ENCODE measurements at places on chromosomes 12 and 14. TPM values are rescaled to one million over a fixed set of nuclear protein-coding genes. Genes with fewer than 3 reads are reported as not detected.

The KRT82 gene
- total RNA-seq: not detected

The LPAR5 gene
- 0.46 TPM for total RNA-seq

The KRT75 gene
- total RNA-seq: not detected

The C14orf132 gene
- total RNA-seq: 1.8 TPM

The KIF21A gene
- total RNA-seq: 30.0 TPM

The PLD4 gene
- not detected for total RNA-seq

The WIF1 gene
- not detected for total RNA-seq

The TGFB3 gene
- 28.3 TPM for total RNA-seq

The PDZRN4 gene
- total RNA-seq: 0.65 TPM

The CLEC1B gene
- total RNA-seq: not detected

The RNASE13 gene
- total RNA-seq: not detected

The RAB2B gene
- 8.9 TPM for total RNA-seq

DNA sequence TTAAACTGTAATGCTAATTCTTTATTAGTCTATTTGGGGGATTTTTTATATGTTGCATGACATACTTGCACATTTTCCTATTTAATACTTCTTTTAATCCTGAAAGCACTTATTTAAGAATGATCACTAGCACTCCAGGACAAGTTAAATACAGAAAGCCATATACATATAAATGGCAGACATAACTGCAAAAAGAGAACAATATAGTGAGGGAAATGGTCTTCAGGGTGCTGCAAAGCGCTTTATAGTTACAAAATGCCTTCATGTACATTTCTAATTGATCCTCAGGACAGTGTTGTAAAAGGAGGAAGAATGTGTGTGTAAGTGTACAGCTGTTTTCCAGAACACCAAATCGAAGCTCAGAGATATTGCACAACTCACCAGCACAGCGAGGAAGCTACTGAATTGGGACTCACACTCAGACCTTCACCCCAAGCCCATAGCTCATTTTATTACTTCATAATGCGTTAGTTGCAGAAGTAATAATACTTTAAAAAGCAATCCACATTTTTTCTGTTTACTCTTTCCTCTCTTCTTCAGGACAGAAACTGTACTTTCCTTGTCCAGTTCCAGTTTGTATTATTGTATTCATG lies 428.2 kb downstream of the RAD51B start:
- DNase-seq: peak; percentile 36

DNA sequence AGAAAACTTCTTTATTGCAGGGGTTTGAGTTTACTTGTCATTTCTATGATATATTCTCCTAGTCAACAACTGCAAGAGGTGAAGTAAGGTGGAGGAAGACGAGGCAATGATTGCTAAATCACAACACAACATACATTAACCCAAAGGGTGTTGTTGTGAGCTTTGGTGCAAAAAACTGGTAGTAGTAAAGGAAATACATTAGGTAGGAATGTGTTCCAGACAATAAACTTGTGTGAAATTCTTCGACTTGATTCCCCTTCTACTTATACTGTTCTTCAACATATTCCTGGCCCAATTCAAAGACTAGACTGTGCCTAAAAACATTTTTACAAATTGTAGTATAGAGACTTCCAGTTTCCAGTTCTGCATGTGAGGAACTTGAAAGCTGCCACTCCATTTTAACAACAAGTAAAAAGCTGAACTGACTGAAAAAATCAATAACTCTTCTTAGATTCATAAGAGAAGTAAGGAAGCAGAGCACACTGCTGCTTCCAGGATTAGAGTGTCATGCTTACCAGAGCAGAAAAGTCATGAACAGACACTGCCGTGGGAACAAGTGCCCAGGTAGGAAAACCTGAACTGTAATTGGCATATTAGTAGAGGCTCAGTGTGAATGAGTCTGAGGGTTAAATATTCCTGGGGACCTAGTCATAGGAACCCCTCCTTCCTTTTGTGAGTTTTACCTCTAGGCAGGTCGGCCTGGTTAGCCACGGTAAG lies 22.2 kb downstream of the COX8C start:
- no peak for DNase-seq

- DNase-seq: no peak
Measured at GRCh38 chr14:78968265-78968664, 798.1 kb downstream of the NRXN3 start.

- no peak for DNase-seq
Measured at GRCh38 chr12:1872001-1872400, 46.5 kb downstream of the CACNA2D4 start.

- DNase-seq: no peak
Measured at GRCh38 chr14:97253756-97254155, 456.6 kb downstream of the VRK1 start.

GRCh38 chr12:111340231-111340630 lies 28.7 kb downstream of the PHETA1 start:
- DNase-seq: no peak

GRCh38 chr12:28586481-28586880 lies 396.2 kb downstream of the CCDC91 start:
- no peak for DNase-seq

DNA sequence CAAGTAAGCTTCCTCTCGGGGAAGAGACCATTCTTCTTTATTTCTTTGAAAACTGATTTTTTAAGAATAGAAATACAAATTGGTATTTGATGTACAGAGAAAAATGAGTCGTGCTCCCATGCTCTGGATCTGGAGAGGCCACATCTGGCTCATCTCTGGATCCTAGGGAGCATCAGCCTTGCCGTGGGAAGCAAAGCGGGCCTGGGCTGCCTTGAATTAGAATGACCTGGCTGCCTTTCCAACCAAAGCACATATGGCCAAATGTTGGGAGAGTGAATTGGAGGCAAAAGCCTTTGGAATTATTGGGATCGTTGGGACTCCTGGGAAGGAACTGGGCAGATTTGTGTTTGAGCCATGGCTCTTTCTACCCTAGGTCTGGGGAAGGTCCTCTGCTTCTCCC lies 80.0 kb downstream of the SLC25A47 start:
- DNase-seq: no peak

DNA sequence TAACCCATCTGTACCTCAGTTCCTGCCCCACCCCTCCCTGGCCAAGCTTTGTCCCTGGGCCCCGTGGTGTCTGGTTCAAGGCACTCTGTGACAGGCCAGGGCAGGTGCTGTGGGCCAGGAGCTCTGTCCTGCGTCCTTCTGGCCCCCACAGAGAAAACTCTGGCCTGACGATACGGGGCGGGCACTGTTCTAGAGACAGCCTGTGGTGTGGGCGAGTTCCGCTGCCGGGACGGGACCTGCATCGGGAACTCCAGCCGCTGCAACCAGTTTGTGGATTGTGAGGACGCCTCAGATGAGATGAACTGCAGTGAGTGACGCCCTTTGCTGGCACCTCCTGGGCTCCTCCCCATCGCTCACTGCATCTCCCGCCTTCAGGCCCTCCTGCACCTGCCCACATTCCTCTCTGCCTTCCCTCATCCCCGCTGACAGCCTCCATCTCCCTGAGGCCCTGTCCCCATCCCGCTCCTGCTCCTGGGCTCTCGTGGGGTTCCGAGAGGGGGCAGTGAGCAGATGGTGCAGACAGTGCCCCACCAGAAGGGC lies 22.8 kb upstream of the NXPH4 start:
- DNase-seq: no peak

DNA sequence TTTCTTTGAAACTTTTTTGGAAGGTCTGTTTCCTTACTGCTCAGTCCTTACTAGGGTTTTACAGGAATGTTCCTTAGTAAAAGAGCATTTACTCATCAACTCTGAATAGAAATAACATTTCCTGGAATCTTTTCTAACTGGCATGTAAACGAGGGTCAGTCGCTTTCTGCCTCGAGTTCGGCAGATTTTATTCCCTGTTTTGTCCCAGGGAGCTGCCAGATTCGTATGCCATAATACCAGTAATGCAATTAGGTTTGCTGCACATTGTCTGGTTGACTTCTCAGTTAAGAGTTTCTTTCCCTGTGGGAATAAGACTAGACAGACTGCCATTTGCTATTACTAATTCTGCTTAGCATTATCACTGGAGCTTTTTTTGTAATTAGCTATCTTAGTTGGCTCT lies 91.9 kb downstream of the VRK1 start:
- DNase-seq: no peak

- DNase-seq: no peak
Measured at GRCh38 chr12:22172501-22172900, 126.5 kb downstream of the CMAS start.

- DNase-seq: no peak
Measured at GRCh38 chr12:59657266-59657665, 61.4 kb downstream of the SLC16A7 start.

- DNase-seq: peak; percentile 8
Measured at GRCh38 chr14:43786066-43786762, 720.9 kb downstream of the FSCB start.

DNA sequence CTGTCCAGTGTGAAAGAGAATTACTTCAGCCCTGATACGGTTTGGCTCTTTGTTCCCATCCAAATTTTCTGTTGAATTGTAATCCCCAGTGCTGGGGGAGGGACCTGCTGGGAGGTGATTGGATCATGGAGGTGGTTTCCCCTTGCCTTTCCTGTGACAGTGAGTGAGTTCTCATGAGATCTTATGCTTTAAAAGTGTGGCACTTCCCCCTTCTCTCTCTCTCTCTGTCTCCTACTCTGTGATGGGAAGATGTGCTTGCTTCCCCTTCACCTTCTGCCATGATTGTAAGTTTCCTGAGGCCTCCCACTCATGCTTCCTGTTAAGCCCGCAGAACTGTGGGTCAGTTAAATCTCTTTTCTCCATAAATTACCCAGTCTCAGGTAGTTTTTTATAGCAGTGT lies 5.5 kb upstream of the SLC15A5 start:
- no peak for DNase-seq

GRCh38 chr12:125132698-125133400 lies 67.6 kb downstream of the AACS start:
- DNase-seq: no peak

DNA sequence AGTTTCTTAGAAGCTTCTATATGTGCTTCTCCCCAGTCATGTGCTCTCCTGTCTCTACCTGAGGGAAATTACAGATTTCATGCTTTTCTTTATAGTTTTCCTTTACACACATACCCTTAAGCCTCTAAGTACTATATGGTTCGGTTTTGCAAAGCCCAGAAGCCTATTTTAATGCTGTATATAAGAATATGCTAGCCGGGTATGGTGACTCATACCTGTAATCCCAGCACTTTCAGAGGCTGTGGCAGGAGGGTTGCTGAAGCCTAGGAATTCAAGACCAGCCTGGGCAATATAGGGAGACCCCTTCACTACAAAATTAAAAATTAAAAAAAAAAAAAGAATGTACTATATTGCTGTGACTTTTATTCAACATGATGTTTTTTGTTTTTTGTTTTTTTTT lies 15.4 kb downstream of the DGLUCY start:
- DNase-seq: no peak

DNA sequence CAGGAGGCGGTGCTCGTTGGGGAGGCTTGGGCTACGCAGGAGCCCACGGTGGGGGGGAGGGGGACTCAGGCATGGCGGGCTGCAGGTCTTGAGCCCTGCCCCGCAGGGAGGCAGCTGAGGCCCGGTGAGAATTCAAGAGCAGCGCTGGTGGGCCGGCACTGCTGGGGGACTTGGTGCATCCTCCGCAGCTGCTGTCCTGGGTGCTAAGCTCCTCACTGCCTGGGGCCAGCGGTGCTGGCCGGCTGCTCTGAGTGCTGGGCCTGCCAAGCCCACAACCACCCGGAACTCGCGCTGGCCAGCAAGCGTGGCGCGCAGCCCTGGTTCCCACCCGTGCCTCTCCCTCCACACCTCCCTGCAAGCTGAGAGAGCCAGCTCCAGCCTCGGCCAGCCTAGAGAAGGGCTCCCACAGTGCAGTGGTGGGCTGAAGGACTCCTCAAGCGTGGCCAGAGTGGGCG lies 3.2 kb downstream of the METTL25 start:
- DNase-seq: no peak

DNA sequence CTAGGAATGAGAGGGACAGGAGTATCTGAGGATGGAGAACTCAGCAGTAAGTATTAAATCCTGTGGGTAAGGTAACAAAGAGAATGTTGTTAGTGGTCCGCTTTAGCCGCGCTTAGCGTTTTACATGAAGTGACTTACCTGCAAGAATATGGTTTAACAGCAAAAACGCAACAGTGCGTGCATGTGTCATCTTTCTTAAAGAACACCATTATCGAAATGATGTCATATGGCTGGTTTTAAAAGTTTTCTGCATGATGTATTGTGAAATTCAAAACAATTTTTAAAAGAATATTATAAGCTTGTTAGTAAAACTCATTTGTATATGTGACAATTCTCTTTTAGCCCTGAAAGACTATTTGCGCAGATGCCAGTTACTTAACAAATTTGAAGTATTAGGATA lies 1.7 kb downstream of the LEMD3 start:
- DNase-seq: no peak

GRCh38 chr12:5593998-5594397 lies 162.1 kb downstream of the NTF3 start:
- DNase-seq: no peak

- no peak for DNase-seq
Measured at GRCh38 chr12:75944097-75944904, 87.3 kb downstream of the PHLDA1 start.

GRCh38 chr12:14357486-14357885 lies 8.0 kb upstream of the ATF7IP start:
- no peak for DNase-seq

DNA sequence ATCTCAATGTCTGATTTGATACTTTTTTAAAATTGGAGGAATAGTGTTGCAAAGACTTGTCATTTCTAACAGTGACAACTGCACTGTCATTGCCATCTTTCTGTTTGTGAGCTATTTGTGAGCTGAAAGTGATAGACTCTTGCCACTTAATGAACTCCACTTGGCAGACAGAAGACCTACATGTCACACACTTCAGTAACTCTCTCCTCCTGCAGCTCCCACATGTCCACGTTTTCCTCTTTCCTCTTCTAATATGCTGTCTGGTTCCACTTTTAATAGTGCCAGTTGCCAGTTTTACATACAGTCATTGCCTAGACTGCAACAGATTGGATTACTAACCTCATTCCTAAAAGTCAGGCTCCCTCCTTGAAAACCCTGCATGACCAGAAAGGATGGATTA lies 121.5 kb downstream of the CAPZA3 start:
- DNase-seq: no peak
